ENCODE measurements at places on chromosomes 12 and 14. TPM values are rescaled to one million over a fixed set of nuclear protein-coding genes. Genes with fewer than 3 reads are reported as not detected.

Gene TSPAN19
- not detected for total RNA-seq

Gene RNU7-1
- total RNA-seq, result not detected

Gene JPH4
- total RNA-seq, result not detected

Gene CLEC4D
- total RNA-seq, result not detected

Gene LRRC10
- total RNA-seq, result not detected

Gene ZNF605
- total RNA-seq, result 10.7 TPM

Gene PLBD1
- 11.4 TPM for total RNA-seq

Data from placental pericyte (primary cell).